NCI-H345 (cell line): ENCODE measurements at places on chromosomes 13 and 19.

GRCh38 chr13:51045451-51045850, 65.6 kb downstream of the C13orf42 start:
- no peak for DNase-seq

- DNase-seq: no peak
These were observed 103.9 kb downstream of the FAM216B start for GRCh38 chr13:42885325-42885724.

GRCh38 chr19:5098646-5099045, 129.7 kb downstream of the KDM4B start:
- DNase-seq: no peak

- DNase-seq: peak; percentile 40
These were observed 23.1 kb downstream of the LRFN3 start for GRCh38 chr19:35959040-35959967.

DNA sequence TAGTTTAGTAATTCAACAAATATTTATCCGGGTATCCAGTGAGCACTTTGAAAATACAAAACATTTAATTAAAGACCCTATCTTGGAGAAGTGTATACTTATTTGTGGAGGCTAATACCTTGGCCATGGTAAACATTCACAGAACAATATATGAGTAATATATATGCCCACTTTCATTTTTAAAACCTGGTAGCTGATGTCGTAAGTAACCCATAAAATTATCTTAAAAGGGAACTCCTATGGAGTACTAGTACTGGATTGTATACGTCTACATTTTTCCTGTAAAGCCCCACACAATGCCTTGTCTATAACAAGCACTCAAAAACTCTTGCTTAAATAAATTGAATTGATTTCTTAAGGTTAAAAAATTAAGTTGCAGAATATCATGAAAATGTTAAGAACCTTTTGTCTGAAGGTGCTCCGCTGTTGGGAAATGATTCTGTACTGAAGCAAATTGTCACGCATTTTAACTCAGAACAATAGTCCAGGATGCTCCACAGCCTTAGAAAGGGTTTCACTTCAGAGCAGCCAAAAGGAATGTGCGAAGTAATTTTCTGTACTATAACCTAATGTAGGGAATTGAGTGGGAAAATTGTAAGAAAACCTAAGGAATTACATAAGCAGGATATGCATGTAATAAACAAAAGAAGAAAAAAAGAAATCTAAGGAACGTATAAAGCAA, 58.9 kb upstream of the C1QTNF9 start:
- no peak for DNase-seq

- no peak for DNase-seq
These were observed 23.5 kb downstream of the KCTD15 start for GRCh38 chr19:33819880-33820781.

GRCh38 chr13:108833531-108833930, 204.1 kb downstream of the MYO16 start:
- DNase-seq: no peak

DNA sequence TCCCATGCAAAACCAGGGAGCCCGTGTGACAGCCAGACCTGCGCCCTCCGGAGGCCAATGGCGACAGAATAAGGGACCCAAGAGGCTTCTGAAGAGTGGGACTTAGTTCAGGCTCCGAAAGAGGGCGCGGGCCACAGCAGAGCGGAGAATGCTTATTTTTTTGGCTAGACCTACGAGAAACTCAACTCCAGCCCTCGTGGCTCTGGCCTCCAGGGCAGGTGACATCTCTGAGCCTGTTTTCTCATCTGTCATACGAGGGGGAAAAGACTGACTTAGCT, 23.0 kb downstream of the DPP9 start:
- DNase-seq: no peak

GRCh38 chr19:6322284-6322683, 11.1 kb downstream of the ACER1 start:
- DNase-seq: no peak

GRCh38 chr13:60617991-60618733, 221.1 kb downstream of the TDRD3 start:
- DNase-seq: peak; percentile 12

DNA sequence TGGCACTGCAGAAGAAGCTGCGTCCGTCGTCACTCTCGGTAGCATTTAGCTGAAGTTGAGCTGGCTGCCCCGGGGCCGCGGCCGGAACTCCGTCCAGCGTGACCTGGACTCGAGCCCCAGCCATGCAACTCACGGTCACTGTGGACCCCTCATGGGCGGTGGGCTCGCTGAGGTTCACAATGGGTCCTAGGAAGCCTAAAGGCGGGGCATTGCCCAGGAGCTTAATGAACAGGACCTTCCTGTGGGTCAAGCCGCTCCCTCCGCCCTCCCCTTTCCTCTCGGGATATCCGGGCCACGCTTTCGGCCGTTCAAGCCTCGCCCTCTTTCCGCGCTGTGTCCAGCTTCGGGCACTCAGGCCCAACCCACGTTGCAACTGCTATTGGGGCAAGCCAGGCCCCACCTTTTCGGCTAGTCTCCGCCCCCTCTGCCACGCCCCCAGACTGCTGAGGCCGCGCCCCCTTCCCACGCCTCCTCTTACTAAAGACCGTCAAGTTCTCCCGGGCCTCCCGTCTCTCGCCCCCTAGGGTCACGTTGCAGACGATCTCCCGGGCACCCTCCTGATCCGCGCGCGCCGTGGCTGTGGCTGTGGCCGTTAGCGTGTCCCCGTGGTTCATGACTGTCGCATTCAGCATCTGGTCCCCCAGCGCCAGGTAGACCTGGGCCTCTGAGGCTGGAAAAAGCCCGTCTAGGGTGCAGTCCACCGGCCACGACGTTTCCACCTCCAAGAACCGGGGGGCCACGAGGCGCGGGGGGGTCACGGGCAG, 1.4 kb upstream of the RAVER1 start:
- DNase-seq: peak; percentile 70

- no peak for DNase-seq
These were observed 98.2 kb upstream of the SCEL start for GRCh38 chr13:77437267-77437666.

DNA sequence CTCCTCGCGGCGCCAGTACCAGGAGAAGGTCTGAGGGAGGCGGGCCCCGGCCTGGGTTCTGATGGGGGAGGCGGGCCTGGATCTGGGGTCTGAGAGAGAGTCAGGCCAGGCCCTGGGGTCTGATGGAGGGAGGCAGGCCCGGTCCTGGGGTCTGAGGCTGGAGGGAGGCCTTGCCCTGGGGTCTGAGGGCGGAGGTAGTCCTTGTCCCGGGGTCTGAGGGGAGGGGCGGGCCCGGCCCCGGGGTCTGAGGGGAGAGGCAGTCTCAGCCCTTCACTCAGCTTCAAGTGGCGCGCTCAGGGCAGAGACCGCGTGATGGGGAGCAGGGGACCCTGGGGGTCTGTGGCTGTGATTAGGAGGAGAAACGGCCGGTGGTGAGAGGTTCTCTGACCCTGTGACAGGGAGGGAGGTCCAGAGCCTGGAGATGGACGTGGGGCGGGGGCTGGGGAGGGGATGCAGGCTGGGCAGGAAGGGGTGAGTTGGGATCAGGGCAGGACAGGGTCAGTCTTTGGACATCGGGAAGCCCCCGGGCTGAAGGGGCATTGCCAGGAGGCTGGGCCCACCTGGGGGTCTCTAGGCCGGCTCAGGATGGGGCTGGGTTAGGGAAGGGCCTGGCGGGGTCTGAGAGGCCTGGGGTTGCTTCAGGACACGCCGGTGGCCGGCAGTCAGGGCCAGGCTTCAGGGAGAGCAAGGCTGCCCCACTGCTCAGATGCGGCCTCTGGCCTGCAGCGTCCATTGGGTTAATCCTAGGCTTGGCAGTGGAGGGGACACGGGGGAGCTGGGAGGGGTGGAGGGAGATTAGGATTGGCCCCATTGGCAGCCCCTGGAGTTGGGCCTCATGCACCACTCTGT, 18.7 kb downstream of the HCN2 start:
- DNase-seq: no peak

DNA sequence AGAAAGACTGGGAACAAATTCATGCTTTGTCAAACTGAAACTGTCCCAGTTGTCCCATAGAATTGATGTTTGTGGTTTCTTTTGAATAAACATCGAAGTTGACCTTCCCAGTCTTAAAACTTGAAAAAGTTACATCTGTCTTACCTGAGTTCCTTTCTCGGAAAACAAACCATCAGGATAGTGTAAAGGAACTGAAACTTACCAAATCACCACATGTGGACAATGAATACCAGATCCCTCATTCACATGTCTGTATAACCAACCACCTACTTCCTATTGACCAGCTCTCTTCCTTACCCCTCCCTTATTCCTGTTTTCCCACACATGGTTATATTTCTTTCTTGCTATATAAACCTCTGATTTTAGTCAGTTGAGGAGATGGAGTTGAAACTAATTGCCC, 791.7 kb upstream of the PCDH20 start:
- no peak for DNase-seq

DNA sequence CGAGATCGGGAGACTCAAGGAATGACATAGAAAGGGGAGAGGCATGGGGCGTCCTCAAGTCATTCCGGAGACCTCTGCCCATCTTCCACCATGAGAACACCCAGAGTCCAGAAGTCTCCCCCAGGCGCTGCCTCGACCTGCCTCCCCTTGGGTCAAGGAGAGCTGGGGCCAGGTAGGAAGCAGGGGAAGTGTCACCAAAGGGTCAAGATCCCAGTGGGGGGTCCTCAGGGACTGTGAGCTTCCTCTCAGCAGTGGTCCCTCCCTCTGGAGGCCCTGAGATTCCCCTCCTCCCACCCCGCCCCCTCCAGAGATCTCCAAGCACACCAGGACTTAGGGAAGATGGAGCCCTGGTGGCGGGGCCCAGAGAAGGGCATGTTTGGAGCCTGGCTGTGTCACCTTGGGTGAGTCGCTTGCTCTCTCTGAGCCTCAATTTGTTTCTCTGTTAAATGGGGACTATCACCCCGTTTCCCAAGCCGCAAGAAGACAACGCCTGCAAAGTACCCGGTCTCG, 919 bp downstream of the DACT3 start:
- DNase-seq: no peak

DNA sequence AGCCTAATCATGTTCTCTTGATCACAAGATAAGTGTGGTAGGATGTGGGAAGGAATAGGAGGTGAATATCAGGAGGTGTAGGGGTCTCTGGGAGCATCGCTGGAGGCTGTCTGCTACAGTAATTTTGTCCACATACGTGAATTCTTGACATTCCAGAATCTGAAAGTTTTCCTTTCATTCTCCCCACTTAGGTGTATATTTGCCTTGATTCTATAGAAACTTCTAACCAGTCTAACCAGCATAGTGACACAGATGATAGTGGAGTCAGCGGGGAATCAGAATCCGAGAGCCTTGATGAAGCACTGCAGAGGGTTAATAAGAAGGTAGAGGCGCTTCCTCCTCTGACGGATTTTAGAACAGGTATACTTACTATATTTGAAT, 106.4 kb downstream of the RNF17 start:
- DNase-seq: no peak

DNA sequence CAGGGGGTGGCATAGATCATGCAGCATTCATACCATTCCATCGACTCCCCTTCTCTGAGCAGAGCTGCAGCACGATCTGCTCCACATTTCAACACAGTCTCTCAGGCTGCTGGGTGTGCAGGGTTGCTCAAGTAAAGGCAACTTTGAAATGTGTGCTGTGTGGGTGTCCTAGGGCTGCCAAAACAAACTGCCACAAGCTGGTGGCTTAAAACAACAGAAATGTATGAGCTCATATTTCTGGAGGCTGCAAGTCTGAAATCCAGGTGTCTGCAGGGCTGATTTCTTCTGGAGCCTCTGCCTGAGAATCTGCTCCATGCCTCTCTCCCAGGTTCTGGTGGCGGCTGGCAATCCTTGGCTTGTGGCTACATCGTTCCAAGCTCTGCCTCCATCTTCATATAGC, 63.7 kb upstream of the WDFY2 start:
- no peak for DNase-seq

DNA sequence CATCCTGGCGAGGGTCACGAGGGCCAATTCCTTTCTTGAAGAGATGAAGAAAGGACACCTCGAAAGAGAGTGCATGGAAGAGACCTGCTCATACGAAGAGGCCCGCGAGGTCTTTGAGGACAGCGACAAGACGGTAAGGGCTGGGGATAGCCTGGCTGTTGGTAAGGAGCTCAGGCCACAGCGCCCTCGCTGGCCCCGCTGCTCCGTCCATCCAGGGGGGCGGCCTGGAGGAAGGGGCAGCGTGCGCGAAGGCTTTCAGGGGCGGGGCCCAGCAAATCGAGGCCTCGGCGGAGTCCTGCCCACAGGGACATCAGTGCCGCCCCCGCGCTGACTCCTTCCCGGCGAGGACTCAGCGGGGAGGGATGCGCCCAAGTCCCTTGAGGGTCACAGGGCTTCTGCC, 6.9 kb downstream of the F10 start:
- DNase-seq: no peak

DNA sequence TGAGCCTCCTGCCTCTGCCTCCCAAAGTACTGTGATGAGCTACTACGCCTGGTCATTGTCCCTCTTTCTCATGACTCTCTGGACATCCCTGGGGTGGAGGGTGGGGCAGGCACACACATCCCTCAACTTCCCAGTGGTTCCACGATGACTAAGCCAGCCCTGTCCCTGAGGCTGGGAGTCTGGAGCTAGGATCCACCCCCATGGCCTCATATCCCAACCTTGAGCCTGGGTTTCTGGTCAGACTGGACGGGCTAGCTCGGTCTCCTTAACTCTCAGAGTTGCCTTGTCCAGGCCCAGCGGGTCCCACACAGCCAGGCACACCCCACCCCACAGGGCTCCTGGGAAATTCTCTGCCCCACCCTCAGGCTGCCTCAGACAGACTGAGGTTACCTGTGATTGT, 19.6 kb downstream of the IER2 start:
- no peak for DNase-seq

GRCh38 chr19:49216071-49216470, 58.5 kb downstream of the TRPM4 start:
- no peak for DNase-seq

DNA sequence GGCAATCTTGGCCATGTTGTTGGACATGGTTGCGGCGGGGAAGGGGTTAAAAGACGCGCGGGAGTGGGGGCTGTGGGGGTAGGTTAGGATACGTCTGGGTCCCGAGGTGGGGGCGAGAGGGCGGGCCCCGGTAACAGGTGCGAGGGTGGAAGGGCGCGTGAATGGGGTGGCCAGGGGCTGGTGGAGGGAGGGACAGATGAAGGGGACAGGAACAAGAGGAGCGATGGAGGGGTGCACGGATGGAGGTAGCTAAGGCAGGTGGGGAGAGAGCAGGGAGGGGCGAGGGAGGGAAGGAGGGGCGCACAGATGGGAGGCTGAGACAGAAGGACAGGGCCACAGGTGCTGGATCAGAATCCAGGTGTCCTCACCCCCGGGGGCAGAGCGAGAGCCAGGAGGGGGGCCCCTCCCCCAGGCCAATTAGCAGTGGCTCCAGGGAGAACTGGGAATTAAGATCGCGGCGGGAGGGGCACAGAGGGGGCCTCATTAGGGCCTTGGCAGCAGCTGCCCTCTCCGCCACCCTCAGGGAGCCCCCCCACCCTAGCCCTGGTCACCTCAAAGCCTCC, 1.3 kb downstream of the GNG8 start:
- peak; percentile 55 for DNase-seq

- DNase-seq: no peak
These were observed 154.4 kb downstream of the GGACT start for GRCh38 chr13:100434010-100434763.
